ENCODE measurements at places on chromosomes 1 and 21.

- DNase-seq = no peak
Measured at GRCh38 chr1:228794810-228795209, 59.5 kb downstream of the RHOU start.

GRCh38 chr1:14855268-14855667 is 256.8 kb downstream of the KAZN start:
- no peak for DNase-seq

GRCh38 chr1:207904391-207904790 is 6.5 kb downstream of the CD34 start:
- no peak for DNase-seq

DNA sequence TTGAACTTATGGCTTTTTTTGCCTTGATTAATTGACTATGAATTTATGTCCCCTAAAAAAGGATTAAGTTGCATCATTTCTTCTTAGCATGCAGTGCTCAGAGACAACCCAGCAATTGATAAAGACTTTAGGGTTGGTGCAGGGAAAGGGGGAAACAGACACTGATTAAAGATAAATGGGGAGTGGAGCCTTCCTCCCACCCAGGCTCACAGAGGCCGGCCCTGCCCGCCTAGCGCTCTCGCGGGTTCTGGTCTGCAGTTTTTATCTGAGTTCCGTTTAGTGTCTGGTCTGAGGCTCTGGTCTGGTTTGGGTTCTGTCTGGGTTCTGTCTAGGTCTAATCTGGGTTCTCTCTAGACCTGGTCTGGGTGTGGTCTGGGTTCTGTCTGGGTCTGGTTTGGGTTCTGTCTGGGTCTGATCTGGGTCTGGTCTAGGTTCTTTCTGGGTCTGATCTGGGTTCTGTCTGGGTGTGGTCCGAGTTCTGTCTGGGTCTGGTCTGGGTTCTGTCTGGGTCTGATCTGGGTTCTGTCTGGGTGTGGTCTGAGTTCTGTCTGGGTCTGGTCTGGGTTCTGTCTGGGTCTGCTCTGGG is 48.1 kb downstream of the ABCG1 start:
- no peak for DNase-seq

DNA sequence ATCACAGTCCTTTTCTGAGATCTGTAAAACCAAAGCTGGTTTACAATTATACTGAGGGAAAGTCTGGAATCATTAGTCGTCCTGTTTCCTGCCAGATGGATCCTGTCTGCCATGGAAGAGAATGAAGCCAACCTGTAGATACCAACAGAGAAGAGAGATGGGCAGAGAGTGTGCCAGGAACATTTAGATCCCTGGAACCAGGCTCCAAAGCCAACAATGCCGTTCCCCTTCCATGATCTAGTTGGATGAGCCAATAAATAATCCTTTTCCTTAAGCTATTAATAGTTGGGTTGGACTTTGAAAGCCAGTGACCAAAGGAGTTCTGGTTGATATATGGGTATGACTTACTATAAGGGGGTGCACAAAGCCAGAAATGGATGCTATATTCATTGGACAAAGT is 15.0 kb downstream of the CAPN8 start:
- DNase-seq = no peak

GRCh38 chr1:203756036-203756435 is 8.9 kb upstream of the LAX1 start:
- DNase-seq = no peak

- DNase-seq = no peak
Measured at GRCh38 chr21:38639571-38640354, 141.5 kb upstream of the ERG start.

GRCh38 chr1:185087101-185087500 is 41.7 kb downstream of the RNF2 start:
- no peak for DNase-seq

- no peak for DNase-seq
Measured at GRCh38 chr1:176222196-176222595, 15.1 kb upstream of the COP1 start.

- no peak for DNase-seq
Measured at GRCh38 chr1:215669806-215670491, 102.8 kb downstream of the KCTD3 start.

DNA sequence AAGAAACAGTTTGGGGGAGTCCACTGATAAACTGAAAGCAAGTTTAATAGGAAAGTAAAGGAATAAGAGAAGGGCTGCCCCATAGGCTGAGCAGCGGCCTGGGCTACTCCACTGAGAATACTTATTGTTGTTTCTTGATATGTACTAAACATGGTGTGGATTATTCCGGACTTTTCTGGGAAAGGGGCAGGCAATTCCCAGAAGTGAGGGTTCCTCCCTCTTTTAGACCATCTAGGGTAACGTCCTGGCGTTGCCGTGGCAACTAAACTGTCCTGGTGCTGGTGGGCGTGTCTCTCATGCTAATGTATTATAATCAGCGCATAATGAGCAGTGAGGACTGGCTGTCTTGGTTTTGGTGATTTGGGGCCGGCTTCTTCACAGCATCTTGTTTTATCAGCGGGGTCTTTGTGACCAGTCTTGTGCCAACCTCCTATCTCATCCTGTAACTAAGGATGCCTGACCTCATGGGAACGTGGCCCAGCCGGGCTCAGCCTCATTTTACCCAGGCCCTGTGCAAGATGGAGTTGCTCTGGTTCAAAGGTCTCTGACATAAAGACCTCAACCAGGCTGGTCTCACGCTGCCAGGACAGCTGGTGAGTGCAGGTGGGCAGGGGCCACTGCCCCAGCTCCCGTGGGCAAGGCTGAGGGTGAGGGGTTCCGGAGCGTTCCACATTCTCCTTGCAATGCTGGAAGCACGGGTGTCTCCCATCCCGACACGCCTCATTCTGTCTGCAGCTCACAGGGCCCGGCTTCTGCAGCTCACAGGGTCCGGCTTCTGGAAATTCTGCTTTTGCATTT is 19.6 kb upstream of the C1orf159 start:
- DNase-seq = no peak

DNA sequence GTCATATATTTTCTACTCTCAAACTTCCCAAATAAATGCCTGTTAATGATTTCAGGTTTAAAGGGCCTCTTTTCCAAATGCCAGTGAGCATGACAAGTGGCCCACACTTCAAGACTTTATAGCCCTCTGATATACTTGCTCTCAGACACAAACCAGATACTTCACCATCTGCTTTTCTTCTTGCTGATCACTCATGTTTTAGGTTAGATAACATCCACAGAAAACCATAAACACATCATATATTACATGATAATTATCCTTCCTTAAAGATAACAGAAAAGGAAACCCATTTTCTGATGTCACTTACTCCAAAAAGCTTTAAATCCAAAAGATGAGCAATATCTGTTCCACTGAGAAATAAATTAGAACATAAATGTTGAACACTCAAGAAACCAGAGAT is 723.5 kb downstream of the LTN1 start:
- DNase-seq = no peak

GRCh38 chr1:220878191-220879075 is 810 bp upstream of the HLX start:
- no peak for DNase-seq

DNA sequence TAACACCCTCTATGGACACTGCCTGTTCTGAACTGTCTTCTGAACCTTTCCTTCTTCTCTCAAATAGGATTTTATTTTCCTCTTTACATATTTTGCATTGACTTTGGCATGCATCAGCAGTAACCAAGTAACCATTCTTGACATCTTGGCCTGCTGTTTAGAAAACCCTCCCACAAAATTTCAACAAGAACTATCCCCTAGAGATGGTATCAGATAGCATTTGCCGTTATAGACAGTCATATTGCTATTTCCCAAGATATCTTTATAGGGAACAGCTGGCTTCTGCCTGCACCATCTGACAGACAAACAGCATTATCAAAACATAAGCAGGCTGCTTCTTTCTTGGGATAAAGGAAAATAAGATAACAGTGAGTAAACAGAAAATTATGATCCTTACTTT is 54.7 kb downstream of the LHX8 start:
- no peak for DNase-seq

GRCh38 chr1:165259236-165259635 is 97.3 kb downstream of the LMX1A start:
- DNase-seq = no peak

DNA sequence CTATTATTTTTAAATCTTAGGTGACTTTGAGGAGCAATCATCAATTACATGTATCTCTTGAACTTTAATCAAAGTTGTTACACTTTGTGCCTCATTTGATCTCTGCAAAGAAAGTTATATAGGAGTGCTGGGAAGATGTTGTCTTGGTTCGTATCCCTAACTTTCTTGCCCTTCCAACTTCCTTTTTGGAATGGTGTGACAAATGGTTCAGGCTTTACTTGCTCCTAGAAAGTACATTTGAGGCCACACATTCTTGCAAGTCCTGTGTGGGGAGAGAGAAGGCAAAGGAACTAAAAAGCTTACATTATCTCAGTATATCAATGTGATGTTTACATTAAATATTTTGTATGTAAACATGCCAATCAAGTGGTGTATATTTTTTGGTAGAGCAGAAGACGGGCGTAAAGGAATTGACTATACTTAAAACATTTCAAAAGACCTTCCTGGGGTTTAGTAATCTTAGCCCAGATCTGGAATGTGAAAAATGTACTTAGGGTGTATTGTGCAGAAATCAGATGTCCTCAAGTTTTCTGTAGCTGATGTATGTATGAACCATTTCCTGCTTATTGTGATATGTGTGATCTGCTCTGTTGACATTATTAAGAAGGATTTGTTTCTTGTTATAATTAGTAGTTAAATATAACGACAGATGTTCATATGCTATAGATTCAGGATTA is 59.2 kb downstream of the USP25 start:
- DNase-seq = no peak

DNA sequence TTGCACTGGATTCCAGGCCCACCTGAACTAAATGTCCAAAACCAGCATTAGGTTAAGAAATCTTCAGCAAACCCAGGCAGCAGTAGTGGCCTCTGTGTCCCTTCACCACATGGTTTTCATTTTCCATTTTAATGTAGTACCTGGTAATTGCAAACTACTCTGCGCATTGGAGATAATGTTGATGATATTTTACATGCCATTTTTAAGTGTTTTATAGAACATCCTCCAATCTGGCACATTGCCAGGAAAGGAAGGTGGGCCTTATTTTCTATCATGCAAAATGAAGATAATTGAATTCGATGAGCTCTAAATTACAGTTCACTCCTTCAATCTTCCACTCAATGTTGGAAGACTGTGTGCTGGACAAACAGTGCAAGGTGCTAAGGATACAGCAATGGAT is 89.5 kb downstream of the ZC3H11B start:
- DNase-seq = no peak

GRCh38 chr1:10733474-10734366 is 62.7 kb downstream of the CASZ1 start:
- DNase-seq = no peak

- no peak for DNase-seq
Measured at GRCh38 chr1:205144751-205145150, 23.0 kb upstream of the RBBP5 start.

GRCh38 chr1:236451796-236452373 is 57.8 kb downstream of the EDARADD start:
- no peak for DNase-seq

DNA sequence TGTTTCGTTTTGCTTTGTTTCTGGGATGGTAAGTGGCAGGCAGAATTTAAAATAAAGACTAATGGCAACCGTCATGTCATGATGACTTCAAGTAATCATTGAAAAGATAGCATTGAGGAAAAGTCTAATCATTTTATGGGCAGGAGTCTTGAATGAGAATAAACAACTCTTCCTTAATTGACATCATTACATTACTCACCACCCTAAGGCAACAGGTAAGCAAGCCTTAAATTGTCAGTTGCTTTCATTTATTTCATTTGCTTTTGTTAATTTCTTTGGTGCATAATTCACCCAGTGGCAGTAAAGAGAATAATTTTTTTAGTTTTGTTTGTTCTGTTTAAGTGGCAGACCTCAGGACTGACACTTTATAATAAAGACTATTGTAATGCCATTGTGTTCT is 669.0 kb downstream of the RWDD3 start:
- DNase-seq = no peak

DNA sequence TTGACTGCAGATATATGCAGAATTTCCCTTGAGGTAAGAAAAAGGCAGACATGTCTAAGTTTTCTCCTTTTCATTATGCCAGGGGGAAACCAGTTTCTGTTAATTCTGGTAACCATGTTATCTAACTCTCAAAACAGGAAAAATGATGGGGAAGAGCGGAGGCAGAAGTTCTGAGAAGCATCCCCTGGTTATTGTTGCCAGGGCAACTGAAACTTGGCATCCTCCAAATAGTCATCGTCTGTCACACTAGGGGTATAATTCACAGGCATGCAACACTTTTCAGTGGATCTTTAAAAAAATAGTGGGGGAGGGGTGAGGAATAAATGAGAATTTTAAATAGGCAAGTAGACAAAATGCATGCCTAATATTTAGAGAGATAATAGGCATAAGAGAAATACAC is 715.3 kb upstream of the CXADR start:
- DNase-seq = no peak

DNA sequence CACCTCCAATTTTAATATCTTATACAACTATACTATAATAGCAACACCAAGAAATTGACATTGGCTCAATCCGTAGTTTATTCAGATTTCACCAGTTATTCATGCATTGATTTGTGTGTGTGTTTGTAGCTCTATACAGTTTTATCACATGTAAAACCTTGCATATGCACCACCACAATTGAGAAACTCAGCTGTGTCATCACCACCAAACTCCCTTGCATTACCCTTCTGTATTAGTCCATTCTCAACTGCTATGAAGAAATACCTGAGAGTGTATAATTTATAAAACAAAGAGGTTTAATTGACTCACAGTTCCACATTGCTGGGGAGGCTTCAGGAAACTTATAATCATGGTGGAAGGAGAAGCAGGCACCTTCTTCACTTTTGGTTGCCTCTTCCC is 162.1 kb downstream of the PATJ start:
- no peak for DNase-seq

DNA sequence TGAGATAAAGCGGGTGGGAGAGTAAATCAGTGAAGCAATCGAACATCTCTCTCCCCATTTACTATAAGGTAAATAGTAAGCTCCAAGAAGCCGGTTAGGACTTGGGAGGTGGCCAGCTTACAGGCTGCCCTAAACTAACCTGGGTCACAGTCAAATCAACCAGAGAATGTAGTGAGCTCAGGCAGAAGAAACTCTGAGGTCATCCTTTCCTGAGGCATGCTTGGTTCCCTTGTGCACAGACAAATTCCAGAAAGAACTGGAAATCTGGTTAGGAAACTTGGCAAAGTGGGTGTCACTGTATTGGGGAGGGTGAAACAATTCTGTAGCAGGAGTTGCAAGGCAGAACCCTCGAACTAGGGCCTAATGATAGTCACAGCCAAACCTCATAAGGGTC is 72.5 kb downstream of the NTMT2 start:
- no peak for DNase-seq

GRCh38 chr21:42312626-42313104 is 2.5 kb downstream of the TFF3 start:
- no peak for DNase-seq

All from memory B cell (primary cell).